Brain pericyte (primary cell): ENCODE measurements at places on chromosomes 6 and 20.

GRCh38 chr6:73823046-73823735, 127.2 kb downstream of the CD109 start:
- DNase-seq: no peak

DNA sequence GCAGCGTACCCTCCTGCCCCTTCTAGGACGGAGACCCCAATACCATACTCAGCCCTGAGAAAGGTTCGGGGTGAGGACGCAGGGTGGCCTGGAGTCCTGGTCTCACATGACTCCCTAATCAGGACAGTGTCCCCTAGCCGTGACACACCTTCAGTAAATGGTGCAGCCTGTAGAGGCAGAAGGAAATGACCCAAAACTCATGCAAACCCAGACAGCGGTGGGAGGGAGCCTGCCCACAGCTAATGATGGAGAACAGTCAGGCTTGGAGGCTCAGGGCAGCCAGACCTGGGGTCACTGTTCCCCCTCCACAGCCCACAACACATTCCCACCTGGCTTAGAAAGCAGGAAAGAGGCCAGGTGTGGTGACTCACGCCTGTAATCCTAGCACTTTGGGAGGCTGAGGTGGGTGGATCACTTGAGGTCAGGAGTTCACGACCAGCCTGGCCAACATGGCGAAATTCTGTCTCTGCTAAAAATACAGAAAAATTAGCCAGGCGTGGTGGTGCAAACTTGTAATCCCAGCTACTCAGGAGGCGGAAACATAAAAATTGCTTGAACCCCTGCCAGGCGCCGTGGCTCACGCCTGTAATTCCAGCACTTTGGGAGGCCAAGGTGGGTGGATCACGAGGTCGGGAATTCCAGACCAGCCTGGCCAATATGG, 8.8 kb upstream of the HMGA1 start:
- no peak for DNase-seq

DNA sequence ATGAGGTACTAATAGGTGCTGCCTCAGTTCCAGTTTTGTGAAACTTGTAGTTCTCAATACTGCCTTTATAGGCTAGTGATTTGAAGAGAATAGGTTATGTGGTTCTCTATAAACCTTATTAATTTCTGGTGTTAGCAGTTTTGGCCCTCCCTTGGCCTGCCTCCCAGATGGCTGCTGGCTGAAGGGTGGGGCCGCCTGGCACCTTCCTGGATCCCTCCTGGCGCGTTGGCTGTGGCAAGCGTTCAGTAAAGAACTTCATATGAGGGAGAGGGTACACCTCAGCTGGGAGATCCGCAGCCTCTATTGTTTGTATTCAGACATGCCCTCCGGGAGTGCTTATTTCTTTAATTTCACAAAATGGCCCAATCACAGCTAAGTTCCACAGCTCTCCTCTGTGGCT, 51.9 kb downstream of the FAM120B start:
- no peak for DNase-seq

GRCh38 chr6:117128052-117128451, 137.3 kb upstream of the VGLL2 start:
- no peak for DNase-seq

- no peak for DNase-seq
These were observed 49.9 kb downstream of the BMP5 start for GRCh38 chr6:55825402-55826051.

- no peak for DNase-seq
These were observed 1353.4 kb upstream of the GJE1 start for GRCh38 chr6:140779341-140779740.

DNA sequence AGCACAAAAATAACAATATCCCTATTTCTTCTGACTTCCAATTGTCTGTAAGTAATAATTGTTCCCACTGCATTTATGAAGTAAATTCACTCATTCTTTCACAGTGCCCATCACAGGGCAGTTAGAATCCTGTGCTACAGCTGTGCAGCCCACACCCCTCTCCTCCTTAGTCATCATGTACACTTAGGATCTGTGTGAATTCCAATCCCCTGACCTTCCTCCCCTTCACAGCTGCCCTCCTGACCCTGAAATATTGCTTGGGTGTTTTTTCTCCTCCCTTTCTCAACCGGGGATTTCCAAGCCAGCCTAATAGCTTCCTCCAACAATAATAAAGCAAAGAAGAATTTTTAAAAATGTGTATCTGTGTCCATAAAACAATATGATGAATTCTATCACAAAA, 91.5 kb upstream of the BEND6 start:
- DNase-seq: no peak

DNA sequence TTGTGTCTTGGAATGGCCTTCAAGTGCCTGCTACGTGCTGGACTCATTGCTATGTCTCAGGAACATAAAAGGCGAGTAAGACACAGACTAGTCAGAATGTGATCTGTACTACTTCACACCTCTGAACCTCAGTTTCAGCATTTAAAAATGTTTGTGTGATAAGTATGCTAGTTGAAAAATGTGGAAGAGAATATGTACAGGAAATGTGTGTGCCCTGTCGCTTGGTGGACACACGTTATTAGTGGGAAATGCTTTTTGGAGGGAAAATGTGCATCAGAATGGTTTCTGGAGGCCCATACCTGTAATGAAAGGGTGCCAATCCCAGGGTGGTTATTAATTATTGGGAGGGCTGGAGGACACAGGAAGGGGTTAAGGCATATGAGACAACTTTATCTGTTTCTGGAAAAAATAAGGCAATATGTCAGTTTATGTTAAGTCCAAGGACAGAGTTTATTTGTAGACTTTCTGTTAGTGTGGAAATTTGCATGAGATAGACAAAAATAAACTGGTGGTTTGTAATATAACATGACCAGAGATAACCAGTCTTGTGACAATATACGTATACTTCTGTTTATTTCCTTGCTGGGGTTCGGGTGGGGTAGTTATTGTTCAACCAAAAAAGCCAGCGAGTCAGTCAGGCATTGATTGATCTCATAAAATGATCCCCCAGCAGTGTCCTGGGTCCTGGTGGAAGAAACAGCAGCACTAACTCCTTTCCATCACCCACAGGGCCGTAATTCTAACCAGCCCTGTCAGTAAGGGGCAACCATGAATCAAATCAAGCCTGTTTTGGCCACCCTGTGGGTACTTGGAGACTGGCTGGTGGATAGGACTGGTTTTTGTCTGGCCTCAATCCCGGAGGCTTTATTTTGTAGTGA, 117.9 kb downstream of the JARID2 start:
- DNase-seq: no peak

GRCh38 chr6:55772730-55773129, 102.7 kb downstream of the BMP5 start:
- DNase-seq: no peak

GRCh38 chr6:10205892-10206291, 209.0 kb downstream of the TFAP2A start:
- no peak for DNase-seq

DNA sequence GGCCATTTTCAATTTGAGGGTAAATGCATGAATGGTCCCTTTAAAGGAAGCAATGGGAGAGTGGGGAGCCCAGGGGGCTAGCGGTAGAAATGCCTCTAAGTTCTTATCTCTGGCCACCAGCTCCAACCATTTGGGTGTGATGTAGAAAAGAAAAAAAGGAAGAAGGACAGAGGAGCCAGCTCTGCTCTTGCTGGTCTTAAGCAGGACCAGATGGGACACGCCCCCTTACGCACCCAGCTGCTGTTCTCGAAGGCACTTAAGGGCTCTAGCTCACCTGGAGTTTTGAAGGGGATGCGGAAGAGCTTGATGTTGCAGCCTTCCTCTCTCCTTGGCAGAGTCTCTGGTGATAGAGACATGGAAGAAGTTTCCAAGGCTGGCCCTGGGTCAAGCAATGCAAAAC, 59.5 kb upstream of the RNF144B start:
- DNase-seq: no peak

GRCh38 chr20:53195876-53196610, 223.9 kb downstream of the TSHZ2 start:
- DNase-seq: no peak

- no peak for DNase-seq
These were observed 162.4 kb downstream of the ID4 start for GRCh38 chr6:19999319-20000191.

GRCh38 chr6:158717341-158718330, 67.8 kb downstream of the SYTL3 start:
- no peak for DNase-seq

DNA sequence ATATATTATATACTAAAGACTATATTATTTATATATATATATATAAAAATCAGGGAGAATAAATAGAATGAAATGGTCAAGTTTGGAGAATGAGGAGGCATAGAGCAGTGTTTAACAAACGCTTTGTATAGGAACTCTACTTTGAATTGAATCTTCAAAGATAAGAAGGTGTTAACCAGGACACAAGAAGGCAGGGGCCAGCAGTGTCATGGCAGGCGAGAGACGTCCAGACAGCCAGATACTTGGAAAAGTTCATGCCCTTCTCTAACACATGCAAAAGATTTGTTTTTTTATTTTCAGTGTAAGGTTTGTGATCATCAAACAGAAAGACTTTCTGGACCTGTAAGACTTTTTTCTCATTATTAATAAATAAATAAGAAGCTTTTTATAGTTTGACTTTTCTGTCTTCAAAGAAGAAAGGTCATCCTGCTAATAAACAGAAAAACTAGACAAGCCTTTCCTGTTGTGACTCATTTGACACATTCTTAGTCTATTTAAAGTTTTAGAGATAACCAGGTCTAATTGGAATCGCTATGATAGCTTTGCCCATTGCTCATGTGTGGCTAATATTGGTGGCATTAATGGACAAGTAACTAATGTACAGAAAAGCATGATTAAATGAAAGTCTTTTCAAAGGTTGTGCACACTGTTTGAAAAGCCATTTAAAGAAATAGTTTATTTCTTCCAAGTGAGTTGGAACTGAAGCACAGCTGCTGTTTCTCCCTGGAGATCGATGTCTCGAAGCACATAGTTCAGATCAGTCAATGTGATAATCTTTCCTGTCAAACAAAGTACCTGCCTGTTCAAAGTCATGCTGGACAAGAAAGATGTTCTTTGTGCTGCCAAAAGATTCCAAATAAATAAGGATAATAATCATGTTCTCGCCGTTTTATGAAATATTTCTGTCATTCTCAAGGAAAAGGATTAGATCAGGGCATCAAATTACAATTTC, 420.4 kb upstream of the OPRM1 start:
- no peak for DNase-seq

DNA sequence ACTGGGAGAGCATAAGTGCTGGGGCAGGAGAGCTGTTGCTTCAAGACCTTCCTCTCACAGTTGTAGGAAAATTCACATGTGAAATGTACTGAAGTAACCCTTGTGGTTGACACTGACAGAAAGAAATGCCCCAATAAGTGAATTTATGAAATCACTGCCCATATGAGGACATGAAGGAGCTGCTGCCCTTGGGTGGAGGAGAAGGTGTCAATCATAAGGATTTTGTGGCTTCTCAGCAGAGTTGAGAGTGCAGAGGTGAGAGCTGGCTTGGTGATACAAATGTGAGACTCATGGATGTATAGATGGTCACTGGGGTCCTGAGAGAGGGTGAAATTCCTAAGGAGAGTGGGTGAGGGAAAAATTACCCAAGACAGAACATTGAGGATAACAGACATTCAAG, 33.9 kb upstream of the CMTR1 start:
- DNase-seq: no peak

- no peak for DNase-seq
These were observed 43.2 kb upstream of the OSTM1 start for GRCh38 chr6:108117427-108118358.

GRCh38 chr20:52444455-52444854, 252.9 kb upstream of the ZFP64 start:
- no peak for DNase-seq

- DNase-seq: no peak
These were observed 4.0 kb upstream of the OXT start for GRCh38 chr20:3067139-3068014.

DNA sequence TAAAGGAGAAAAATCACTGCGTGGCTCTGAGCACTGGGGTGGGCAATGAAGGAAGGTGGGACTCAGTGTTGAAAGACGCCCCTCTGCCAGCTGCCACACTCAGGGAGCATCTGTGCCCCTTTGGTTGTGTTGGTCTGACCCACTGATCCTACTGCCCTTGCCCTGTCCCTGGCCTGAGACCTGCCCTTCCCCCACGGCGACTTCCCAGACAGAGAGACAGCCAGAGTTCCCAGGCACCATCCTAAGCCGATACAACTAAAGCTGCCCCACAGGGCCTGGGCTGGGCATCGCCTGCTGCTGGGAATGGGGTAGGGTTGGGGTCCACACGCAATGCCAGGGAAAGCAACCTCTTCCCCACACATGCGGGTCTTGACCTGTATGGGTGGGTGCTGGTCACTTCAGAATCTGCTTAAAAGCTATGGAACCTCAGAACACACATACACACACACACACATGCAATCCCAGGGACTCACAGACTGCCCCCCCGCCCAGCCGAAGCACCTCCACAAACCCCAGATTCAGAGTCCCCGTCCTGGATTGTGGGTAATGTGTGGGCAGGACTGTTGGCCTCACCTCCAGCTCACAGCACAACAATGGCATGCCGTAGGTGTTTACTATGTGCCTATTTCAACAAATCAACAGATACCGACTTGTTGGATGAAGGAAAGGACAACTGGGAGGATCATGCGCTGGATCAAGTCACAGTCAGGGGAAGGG, 10.9 kb upstream of the SPDEF start:
- DNase-seq: no peak

GRCh38 chr6:152696522-152696921, 1.2 kb upstream of the MYCT1 start:
- DNase-seq: no peak

GRCh38 chr6:157640746-157641451, 182.1 kb upstream of the SNX9 start:
- no peak for DNase-seq

DNA sequence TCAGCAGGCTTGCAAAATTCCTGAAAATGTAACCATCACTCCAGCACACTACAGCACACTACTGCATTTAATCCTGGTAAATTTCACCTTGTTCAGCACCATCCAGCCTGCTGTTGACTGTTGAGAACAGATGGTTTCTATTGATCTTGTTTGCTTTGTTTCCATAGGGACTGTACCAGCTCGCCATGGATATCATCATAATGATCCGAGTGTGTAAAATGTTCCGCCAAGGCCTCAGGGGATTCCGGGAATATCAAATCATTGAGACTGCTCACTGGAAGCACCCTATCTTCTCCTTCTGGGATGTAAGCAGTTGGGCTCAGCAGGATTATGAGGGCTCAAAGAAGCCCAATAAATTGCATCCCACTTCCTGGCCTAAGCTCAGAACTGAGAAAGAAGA, 4.1 kb downstream of the CNBD2 start:
- no peak for DNase-seq

DNA sequence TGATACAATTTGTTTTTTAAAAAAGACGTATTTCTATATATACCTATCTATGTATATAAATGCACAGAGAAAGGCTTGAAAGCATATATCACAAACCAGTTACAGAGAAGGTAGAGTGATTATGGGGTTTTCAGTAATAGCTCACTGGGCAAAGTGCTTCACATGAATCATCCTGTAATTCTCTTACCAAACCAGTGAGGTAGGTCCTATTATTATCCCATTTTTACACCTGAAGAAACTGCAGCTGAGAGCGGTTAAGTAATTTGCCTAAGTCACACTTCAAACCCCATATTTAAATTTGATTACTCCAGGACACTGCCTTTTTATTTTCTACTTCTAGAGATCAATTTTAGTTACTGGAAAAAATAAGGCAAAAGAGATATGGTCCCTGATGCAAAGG, 4.4 kb downstream of the GSS start:
- DNase-seq: no peak
